CD8-positive, alpha-beta memory T cell (primary cell): ENCODE measurements at places on chromosomes 2 and 18. TPM values are rescaled to one million over a fixed set of nuclear protein-coding genes. Genes with fewer than 3 reads are reported as not detected.

The GLI2 gene
- total RNA-seq: not detected

The CCDC178 gene
- total RNA-seq: not detected

The M1AP gene
- not detected for total RNA-seq

The MAP3K19 gene
- total RNA-seq: not detected

DNA sequence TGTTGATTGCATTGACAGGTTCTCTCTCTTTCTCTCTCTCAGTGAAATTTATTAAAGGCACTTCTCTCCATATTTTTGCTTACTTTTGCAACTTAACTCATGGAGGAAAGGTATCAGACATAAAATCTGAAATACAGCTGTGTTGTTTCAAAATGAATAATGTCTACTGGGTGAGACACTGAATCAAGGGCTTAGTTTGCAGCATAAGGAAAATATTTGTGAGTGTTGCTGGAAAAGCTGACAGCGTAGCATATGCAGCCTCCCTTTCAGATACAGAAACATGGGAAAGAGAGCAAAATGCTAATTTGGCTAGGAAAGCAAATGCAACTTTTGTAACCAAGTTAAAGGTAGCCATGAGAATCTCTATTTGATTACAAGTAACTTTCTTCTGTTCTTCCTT lies 81.5 kb upstream of the COL3A1 start:
- no peak overlapping the region for H3K4me3 ChIP-seq
- no peaks in the 10 kb centered on the region for H3K27me3 ChIP-seq
- no peaks in the 10 kb centered on the region for H3K36me3 ChIP-seq
- no peak for DNase-seq
- no peak overlapping the region for H3K27ac ChIP-seq
- no peaks in the 10 kb centered on the region for H3K4me1 ChIP-seq

- no peak overlapping the region for H3K4me3 ChIP-seq
- H3K36me3 ChIP-seq: peaks cover 15% of the 10 kb centered on the region
These were observed 62.6 kb downstream of the TRAPPC8 start for GRCh38 chr18:31880186-31880898.

DNA sequence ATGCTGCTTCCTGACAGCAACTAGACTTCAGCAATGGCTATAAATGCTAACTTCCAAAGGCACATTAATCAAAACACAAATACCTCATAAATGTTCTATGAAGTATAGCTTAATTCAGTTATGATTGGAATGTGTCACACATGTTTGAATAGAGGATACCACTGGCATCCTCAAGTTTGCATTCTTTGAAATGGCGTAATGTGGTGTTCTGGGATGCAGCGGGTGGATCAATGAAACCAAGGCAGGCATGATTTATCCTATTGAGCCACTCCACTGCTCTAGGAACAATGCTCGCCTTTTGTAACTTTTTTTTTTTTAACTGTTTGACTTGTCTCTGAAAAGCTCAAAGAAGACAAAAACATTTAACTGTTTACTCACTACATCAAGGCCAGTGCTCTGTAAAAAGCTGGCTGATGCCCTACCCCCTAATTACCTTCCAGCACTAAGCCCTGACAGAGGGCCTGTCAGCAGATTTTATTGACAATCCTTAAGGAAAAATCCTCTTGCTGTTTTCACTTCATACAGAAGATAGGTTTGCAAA lies 278.8 kb upstream of the SESTD1 start:
- H3K27me3 ChIP-seq: no peaks in the 10 kb centered on the region
- no peak overlapping the region for H3K4me3 ChIP-seq
- H3K36me3 ChIP-seq: no peaks in the 10 kb centered on the region
- H3K4me1 ChIP-seq: no peaks in the 10 kb centered on the region
- DNase-seq: no peak

DNA sequence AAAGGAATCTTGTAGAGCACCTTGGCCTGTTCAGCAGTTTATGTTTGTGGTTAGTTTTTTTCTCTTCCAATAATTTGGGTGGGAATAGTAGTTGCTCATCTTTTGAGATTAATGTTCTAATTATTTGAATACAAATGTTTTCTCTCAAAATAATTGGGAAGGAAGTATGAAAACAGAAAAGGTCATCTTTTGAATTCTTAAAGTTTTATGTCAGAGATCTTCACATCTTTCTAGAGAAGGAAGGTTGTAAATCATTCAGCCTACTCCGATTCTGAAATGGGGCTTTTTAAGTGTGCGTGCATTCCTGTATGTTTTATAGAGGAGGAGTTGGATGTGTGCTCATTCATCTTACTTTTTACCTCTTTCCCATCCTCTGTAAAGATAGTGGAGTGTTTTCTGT lies 29.0 kb downstream of the GRHL1 start:
- H3K4me3 ChIP-seq: no peak overlapping the region
- no peaks in the 10 kb centered on the region for H3K27me3 ChIP-seq
- H3K27ac ChIP-seq: no peak overlapping the region
- DNase-seq: no peak
- peaks cover 7% of the 10 kb centered on the region for H3K4me1 ChIP-seq

GRCh38 chr2:174546519-174547506 lies 50.8 kb downstream of the WIPF1 start:
- peak overlapping the region; percentile 52 for H3K27ac ChIP-seq
- no peaks in the 10 kb centered on the region for H3K36me3 ChIP-seq
- no peaks in the 10 kb centered on the region for H3K27me3 ChIP-seq
- no peak for DNase-seq
